ENCODE measurements at places on chromosomes 5 and 9.

DNA sequence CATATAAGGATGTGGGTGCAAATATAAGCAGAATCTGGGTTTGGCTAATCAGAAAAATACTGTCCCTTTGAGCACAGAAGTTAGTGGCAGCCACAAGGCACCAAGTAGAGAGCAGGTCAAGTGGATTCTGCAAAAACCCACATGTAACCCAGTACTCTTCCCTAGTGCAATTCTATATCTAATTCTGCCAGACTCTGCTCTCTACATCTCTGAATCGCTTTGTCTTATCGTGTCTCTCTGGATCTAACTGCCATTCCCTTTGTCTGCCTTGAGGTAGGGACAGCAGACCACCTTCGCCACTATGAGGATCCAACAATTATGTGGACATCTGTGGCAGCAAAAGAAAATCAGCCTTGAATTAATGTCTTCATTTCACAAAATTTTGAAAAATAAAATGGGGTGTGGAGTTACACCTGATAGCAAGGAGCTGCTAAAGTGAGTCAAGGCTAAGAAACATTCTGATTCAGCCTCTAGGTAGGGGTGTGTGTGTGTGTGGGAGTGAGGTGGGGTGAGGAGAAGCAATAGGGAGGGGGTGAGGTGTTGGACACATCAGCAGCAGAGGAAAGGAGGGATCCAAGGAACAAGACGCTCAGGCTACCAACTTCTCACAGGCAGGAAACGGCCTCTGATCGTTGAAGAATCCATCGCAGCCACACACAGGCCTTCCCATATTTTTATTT lies 33.7 kb upstream of the ZNF366 start:
- DNase-seq: no peak

GRCh38 chr5:88883059-88883835 lies at the start of gene MEF2C:
TSS of gene MEF2C (minus strand) at chr5:88883184. CDS start at chr5:88823788, 59,396 bp downstream.
- peak; percentile 92 for DNase-seq

GRCh38 chr5:180340856-180341255 lies 12.3 kb downstream of the GFPT2 start:
- DNase-seq: no peak

- no peak for DNase-seq
These were observed 34.3 kb downstream of the PTGER4 start for GRCh38 chr5:40714001-40714400.

DNA sequence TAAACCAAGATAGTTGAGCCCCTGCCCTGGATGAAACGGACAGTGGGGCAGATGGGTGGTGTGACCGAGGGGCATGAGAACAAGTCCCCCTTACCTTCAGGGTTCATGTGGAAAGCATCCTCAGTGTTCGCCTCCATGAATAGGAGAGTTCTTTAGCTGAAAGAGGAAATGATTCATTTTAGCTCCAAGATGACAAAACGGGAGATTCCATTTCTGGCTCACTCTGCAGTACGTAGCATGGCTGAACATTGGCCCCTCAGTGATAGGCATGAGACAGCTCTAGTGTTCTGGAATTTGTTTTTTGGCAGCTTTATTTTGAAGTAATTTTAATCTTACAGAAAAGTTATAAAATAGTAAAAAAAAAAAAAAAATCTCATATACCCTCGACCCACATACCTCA lies 70.2 kb upstream of the AGXT2 start:
- no peak for DNase-seq

DNA sequence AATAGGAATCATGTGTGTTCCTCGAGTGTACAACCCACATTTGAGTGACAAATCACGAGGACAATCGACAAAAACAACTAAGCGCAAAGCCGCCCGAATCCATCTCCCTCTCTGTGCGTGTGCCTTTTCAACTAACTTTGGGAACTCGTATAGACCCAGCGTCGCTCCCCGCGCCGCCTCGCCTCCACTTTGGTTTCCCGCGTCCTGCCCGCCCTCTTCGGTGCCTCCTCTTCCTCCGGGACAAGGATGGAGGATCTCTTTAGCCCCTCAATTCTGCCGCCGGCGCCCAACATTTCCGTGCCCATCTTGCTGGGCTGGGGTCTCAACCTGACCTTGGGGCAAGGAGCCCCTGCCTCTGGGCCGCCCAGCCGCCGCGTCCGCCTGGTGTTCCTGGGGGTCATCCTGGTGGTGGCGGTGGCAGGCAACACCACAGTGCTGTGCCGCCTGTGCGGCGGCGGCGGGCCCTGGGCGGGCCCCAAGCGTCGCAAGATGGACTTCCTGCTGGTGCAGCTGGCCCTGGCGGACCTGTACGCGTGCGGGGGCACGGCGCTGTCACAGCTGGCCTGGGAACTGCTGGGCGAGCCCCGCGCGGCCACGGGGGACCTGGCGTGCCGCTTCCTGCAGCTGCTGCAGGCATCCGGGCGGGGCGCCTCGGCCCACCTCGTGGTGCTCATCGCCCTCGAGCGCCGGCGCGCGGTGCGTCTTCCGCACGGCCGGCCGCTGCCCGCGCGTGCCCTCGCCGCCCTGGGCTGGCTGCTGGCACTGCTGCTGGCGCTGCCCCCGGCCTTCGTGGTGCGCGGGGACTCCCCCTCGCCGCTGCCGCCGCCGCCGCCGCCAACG lies at the start of gene GPR150:
Gene GPR150, plus strand, starts transcription at position 58 of the 840 bp plus-strand sequence. Its CDS starts 189 bp downstream, at position 247.
- peak; percentile 89 for DNase-seq

DNA sequence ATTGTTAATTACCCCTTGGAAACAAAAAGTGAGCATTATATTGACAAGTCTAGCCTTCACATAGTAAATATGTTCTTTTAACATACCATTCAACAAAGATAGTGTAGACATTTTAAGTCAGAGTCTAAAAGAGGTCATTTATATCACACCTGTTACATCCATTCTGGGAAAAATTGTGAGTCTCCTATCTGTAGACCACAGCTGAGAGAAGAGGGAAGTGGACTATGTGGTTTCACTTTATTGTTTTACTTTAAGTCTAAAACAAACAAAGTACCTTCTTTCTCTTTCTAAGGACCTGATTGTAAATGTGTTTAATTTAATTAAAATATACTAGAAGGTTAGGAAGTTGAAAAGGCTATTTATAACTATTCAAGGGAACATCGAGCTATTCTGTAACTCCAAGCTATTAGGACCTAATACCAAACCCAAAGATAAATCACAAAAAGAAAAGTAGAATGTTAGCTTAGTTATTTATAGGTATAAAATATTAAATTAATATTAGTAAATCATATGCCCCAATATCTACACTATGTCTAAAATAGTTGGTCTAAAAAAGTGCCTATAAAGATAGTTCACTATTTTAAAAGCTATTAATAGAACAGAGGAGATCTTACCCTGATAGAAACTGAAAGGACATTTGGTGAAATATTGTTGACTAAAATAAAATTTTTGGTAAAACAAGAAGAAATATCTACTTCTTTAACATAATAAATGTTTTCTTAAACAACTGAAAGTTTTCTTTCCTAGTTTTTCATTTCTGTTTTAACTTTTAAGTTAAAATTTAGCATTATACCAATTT lies 134.9 kb downstream of the TMEM167A start:
- DNase-seq: no peak

GRCh38 chr9:110777876-110778215 lies 109.3 kb downstream of the MUSK start:
- no peak for DNase-seq

GRCh38 chr9:87381746-87382145 lies 115.9 kb upstream of the DAPK1 start:
- no peak for DNase-seq

GRCh38 chr5:81572201-81572600 lies 178.3 kb upstream of the ACOT12 start:
- no peak for DNase-seq

- no peak for DNase-seq
These were observed 53.0 kb upstream of the PDZD2 start for GRCh38 chr5:31585895-31586270.

DNA sequence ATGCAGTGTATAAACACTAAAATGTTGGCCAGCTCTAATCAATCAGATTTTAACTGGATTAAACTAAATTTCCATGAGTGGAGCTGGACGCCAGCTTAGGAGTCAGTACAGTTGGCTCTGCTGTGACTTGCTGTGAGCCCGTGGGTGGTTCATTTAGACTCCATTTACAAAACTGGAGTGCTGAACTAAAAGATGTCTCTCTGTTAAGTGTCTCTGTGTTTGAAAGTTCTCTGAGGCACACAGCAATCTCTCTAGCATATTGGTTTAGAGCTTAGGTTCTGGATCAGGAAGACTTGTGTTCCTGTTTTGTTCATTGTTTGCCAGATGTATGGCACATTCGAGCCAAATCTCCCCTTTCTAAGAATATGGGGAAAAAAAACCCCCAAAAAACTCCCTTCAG lies 28.0 kb upstream of the ARL14EPL start:
- DNase-seq: no peak

DNA sequence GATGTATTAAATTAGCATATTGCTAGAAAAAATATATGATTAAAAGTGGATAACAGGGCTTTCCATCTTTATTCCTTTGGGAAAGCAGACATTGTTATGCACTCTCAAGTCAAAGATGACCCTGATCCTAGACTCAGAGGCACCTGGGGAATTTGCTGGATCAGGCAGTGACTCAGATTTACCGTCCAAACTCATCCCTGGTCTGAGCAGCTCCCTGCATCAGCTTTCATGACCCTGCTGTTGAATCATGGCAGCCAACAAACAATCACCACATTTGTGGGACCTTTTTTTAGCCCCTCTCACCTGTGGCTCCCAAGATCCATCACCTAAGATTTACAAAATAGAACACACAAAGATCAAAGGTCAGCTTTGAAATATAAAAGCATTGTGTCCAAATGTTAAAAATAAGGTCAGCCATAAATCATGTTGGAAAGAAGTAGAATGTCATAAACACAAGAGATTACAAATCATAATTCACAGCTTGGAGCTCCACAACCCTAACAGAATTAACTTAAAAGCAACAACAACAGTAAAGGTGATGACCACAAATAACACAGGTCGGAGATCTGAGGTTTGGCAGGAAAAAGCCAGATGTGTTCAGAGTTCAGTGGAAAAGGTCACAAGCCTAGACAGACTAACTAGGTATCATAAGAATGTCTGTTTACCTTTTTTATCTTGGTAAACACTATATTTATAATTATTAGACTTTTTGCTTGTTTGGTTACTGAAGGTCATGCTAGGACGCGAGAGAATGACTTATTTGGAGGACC lies 55.5 kb downstream of the ZFAND5 start:
- DNase-seq: no peak

DNA sequence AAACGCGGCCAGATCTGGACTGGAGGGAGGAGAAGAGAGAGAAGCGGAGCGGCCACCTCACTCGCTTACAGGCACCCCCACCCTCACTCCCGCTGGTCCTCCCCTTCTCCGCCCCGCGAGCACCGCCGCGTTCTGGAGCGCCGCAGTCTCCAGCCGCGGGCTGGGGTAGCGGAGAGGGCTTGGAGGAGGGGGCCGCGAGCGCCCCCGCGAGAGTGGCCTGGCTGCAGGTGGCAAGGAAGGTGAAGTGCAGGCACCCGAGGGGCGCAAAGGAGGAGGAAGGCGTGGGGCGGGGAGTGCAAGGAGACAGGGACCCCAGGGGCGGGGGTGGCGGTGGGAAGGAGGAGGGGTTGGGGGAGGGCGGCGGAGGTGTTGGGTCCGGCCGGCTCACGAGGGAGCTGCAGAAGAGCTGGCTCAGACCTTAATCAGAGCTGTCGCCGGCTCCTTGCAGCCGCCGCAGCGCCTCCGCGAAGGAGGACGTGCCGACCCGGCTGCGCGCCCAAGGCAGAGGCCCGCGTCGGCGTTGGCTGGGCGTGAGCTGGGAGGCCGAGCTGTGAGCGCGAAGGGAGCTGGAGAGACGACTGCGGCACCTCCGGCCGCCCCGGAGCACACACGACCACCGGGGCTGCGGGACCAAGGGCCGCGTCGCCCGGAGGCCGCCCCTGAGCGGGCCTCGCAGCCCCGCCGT lies at the start of gene DMRT3:
Gene DMRT3, plus strand, starts transcription at position 398 of the 685 bp plus-strand sequence. CDS start 347 bp downstream, outside the sequence.
- no peak for DNase-seq

DNA sequence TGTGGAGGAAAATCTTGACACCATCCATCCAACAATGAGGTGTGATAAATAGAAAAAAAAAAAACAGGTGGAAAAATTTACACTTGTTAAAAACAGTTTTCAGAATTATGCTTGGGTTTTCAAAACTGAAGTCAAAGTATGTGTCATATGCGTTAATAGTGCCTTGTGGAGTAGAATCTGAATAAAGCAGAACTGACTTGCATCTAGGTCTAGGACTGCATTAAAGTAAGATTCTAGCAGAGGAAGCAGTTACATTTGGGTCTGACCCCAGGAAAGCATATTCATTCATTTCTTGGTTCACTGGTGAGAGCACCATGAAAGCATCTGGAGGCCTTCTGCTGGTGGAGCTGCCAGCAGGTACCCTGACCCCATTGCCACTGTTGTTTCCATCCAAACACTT lies 89.0 kb downstream of the MARCHF3 start:
- DNase-seq: no peak

DNA sequence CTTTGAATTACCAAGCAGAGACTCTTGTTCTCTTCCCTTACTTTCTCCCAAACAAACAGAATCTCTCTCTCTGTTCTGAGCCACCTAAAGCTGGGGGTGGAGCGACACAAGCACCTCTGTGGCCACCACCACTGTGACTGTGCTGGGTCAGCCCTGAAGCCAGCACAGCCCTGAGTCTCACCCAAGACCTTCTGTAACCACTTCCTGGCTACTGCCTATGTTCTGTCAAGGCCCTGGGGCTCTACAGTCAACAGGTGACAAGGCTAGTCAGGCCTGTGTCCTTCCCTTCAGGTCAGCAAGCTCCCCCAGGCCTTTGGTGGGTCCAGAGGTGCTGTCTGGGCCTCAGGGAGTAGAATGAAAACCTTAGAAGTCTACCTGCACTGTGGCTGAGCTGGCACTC lies 26.1 kb upstream of the SLC28A3 start:
- DNase-seq: no peak

DNA sequence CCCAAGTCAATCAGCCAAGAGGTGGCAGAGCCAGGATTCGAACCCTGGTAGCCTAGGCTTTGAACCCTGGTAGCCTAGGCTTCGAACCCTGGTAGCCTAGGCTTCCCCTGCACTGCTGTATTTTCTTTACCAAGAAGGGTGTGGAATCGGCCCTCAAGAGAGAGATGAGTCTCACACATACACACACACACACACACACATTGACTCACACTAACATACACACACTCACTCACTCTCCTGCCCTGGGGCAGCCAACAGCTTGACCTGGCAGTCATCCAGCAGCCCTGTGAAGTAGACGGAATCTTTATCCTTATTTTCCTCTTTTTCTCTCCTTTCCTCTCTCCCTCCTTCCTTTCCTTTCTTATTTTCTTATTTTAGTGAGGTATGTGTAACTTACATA lies 55.4 kb upstream of the RPL26L1 start:
- no peak for DNase-seq

DNA sequence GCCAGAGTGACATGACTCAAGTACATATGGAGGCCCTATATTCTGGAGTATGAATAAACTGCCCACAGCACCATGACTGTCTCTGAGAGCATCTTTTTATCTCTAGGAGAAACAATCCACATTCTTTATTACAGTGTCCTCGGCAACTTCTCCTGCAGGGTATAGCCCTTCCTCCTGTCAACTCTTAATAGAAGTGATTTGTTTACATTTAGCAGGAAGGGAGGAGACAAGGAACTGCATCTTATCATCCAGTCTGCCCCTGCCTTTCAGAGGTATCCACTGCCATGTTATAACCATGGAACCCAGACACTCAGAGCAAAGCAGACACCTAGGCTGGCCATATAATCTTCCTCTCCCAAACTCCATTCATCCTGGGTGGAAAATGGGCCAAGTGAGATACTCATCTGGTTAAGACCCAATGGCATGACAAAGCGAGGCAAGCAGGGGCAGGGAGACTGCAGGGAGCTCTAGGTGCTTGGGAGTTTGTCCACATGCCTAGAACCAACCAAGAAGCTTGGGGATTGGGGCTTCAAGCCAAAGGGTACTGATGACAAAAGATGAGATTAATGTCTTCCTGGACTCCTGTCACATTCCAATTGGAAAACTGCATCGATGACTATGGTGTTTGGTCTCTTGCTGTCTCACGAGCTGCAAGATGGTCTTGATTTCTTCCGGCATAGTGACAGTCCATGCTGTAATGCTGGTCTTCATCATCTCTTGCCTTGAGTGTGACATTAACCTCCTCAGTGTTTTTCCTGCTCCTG lies 620.5 kb upstream of the KLF4 start:
- no peak for DNase-seq

Data from lower leg skin (tissue), 4 donors.